Stimulated activated CD4-positive, alpha-beta T cell treated with anti-CD3 and anti-CD28 coated beads, Interleukin-4, amount 100 ng/mL, for 1 hour (primary cell): ENCODE measurements at places on chromosomes 11 and 22.

- DNase-seq = no peak
Measured at GRCh38 chr11:15500643-15501042, 385.9 kb downstream of the INSC start.

DNA sequence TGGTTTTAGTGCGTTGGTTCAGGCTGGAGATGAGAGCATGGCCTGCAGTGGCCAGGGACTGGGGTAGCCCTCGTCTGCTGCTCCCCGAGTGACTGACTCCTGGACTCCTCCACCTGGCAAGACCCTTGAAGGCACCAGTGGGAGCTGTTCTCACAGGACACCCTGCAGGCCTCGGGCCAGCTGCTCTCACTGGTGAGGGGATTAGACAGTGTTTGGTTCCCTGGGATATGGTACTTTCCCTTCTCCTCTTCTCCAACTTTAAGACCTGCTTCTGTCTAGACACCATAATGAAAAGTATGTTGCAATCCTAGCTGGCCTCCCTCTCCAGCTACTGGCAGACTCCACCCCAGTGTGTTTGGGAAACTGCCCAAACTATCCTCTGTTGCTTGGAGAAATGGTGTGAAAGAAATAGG is 168.8 kb upstream of the CADM1 start:
- DNase-seq = no peak

- no peak for DNase-seq
Measured at GRCh38 chr22:49081261-49081666, 746.4 kb downstream of the BRD1 start.

DNA sequence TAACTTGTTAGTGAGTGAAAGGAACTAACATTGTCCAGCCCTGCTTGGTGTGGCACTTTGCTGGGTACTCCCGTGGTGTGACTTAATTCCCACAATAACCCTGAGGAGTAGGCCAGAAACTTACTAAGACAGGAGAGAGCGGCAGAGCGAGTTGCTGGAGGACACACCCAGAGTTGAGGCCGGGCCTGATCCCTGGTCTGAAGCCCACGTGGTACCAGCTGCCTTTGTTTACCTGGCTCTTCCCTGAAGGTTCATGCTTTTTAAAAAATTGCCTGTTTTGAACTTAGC is 594 bp downstream of the MPST start:
- no peak for DNase-seq

DNA sequence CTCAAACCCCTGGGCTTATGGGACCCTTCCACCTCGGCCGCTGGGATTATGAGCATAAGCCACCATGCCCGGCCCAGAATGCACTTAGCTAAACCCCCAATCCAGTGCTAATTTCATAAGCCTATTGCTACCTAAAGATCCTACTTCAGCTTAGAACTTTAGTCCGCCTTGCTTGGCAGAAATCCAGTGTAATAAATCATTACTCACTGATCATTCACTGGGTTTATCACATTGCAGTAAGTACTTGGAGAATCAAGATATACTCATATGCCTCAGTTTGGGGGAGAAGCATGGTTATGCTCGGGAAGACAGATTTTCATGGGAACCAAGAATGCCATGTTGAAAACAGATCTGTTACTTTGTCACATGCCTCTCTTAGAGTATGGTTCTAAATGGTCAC is 3.8 kb upstream of the TBRG1 start:
- DNase-seq = no peak

GRCh38 chr11:10351435-10351764 is 46.5 kb downstream of the ADM start:
- DNase-seq = no peak

DNA sequence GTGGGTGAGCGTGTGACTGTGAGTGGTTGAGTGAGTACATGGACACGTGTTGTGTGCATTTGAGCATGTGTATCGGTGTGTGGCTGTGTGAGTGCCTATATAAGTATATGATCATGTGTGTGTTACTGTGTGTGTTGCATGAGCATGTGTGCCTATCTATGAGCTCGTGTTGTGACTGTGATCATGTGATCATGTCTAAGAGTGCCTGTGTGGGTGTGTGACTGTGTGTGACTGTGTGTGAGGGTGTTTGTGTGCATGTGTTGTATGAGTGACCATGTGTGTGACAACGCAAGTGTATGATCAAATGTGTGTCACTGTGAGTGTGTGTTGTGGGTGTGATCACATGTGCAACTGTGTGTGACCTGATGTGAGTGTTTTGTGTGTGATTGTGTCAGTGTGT is 88.8 kb downstream of the UBASH3B start:
- no peak for DNase-seq

DNA sequence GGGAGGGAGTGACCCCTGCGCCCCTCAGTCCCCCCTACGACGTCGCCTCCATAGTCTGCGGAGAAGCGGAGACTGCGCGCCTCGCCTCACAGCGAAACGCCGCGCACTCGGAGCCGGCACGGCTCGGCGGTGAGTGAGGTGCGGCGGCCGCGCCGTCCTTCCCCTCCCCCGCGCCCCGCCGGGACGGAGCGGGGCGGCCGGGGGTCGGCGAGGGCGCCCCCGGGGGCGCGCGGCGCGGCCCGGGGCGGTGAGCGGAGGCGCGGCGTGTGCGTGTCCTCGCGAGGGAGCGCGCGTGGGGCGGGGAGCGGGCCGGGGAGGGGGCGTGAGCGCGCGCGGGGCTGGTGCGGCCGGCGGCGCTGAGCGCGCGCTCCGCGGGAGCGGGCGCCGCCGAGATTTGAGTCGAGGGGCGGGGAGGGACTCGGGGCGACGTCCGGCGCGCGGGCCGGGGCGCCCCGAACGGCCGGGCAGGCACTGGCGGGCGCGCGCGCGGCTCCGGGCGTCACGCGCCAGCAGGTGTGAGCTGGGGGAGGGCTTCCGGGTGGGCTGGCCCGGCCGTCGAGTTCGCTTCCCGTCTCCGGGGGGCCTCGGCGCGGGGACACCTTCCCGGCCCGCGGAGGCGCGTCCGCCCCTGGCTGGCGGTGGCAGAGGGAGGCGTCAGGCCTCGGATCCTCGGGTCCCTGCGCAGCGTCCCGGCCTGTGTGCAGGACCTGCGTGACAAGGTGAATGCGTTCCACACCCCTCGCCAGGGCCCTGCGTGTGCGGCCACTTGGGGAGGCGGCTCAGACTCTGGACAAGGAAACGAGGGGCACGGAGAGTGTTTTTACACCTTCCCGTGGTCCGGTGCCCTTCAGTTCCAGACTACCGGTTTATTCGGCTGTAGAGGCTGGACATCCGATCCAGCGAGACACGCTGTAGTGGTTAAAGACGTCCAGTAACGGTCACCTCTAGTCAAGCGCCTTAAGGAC is 50.4 kb downstream of the FAM83F start:
- peak; percentile 73 for DNase-seq

- peak; percentile 21 for DNase-seq
Measured at GRCh38 chr11:68889948-68890446, 13.6 kb downstream of the MRPL21 start.

GRCh38 chr22:46446799-46447198 is 90.6 kb downstream of the CELSR1 start:
- DNase-seq = no peak

- no peak for DNase-seq
Measured at GRCh38 chr22:43689356-43689755, 122.7 kb downstream of the EFCAB6 start.

- no peak for DNase-seq
Measured at GRCh38 chr11:70579316-70579955, 181.1 kb downstream of the CTTN start.

DNA sequence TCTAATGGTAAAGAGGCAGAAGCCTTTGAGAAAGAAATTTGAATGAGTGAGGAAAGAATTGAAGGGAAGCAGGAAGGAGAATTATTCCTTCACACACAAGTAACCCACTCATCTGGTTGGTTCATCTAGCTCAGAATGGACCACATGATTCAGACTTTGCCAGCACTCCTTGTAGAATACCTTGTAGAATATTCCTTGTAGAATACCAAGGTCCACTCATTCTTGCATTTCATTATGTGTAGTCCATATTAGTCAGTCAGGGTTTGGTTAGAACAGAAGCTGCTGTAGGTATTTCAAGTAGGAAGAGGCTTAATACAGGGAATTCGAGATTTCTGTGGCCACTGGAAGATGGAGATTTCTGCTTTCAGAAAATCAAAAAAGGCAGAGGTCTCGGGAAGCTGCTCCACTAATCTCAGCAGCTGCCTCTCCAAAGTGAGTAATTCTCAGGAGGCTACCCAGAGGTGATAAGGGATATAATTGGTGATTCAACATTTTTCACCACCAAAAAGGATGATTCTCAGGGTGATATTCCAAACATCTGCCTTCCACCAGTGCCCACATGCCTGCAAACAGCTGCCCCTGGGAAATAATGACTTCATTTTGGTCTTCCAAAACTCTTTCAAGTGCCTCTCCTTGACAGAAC is 329.1 kb downstream of the TMEM135 start:
- no peak for DNase-seq

- DNase-seq = no peak
Measured at GRCh38 chr11:13495929-13496328, at the start of gene PTH. PTH (minus strand) TSS chr11:13495997; CDS start chr11:13492855, 3,142 bp downstream.

GRCh38 chr11:64850979-64851567 is 6.6 kb upstream of the CDC42BPG start:
- peak; percentile 60 for DNase-seq

GRCh38 chr11:118610225-118610772 is 2.9 kb downstream of the PHLDB1 start:
- peak; percentile 23 for DNase-seq

GRCh38 chr11:69055598-69056516 is 7.1 kb downstream of the TPCN2 start:
- DNase-seq = no peak

DNA sequence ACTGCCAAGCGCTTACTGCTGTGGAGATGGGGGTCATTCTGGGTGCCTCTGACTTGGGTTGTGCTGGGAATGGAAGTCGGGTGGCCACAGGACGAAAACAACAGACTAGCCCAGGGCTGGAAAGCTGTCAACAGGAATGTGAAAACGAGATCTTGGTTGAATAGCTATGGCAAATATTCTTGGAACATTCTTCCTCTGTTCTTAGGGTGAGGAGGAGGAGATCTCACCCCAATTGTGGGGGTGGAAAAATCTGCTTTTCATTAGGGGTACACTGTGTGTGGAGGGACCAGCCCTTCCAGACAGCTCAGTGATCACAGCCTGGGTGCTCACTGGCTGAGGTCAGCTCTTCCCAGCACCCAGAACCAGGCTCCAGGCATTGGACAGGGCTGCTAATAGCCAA is 52.0 kb upstream of the PRSS23 start:
- DNase-seq = no peak

- no peak for DNase-seq
Measured at GRCh38 chr11:62592989-62593421, 1.7 kb upstream of the TUT1 start.

- no peak for DNase-seq
Measured at GRCh38 chr11:75013051-75013450, 24.3 kb downstream of the NEU3 start.

- no peak for DNase-seq
Measured at GRCh38 chr11:44809283-44809682, 82.5 kb downstream of the TSPAN18 start.

DNA sequence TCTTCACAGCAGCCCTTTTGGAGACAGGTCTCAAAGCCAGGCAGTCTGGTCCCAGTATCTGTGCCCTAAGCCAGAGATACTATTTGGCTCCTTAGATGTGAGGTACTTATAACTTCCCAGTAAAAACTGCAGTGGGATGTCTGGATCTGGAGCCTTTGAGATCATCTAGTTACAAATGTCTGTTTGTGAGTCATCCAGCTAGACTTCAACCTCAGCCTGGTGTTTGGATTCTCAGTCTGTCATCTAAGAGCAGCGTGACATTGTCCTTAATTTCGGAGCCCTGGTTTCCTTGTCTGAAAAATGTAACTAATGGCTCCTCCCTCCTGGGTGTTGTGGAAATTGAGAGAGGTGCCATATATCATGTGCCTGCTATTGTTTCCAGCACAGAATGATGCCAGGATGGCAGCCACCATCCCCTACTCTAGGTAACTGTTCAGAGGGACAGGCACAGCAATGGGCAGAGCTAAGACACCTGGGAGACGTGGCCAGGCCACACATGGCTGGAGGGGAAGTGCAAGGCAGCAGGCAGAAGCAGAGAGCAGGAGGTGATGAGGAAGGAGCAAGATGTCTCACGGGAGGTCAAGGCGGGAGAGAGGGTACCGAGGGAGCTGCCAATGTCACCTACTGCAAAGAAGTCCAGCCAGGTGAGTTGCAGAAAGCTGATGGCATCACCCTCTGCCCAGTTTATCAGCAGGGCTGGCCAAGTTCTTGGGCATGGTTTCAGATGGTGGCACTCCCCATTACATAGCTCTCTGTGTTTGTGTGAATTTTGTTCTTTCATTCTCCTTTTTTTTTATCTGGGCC is 20.6 kb upstream of the ST3GAL4 start:
- DNase-seq = no peak

DNA sequence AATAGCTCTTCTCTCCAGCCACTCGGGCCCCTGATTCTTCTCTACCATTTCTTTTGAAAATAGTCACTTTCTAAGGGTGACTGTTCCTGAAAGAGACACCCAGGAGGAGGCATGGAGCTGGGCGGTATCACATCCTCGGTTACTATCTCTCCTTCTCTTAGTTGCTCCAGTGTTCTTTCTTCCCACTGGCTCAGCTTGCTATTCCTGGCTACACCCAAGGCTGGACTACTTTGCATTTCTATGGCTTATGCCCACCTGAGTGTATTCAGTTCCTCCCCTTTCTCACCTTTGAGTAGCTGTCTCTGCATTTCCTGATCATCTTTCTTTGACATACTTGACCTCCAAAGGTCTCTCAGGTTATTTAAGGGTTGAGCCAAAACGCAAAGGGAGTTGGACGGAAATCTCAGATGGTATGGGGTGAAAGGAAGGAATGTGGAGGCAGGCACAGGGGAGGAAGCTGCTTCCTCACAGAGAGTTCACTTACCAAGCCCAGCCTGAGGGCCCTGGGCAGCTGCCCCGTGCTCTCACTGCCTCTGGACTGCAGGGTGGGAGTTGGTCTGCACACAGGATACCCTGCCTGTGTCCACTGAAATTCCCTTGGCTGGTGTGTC is 155.7 kb downstream of the SNX19 start:
- no peak for DNase-seq

DNA sequence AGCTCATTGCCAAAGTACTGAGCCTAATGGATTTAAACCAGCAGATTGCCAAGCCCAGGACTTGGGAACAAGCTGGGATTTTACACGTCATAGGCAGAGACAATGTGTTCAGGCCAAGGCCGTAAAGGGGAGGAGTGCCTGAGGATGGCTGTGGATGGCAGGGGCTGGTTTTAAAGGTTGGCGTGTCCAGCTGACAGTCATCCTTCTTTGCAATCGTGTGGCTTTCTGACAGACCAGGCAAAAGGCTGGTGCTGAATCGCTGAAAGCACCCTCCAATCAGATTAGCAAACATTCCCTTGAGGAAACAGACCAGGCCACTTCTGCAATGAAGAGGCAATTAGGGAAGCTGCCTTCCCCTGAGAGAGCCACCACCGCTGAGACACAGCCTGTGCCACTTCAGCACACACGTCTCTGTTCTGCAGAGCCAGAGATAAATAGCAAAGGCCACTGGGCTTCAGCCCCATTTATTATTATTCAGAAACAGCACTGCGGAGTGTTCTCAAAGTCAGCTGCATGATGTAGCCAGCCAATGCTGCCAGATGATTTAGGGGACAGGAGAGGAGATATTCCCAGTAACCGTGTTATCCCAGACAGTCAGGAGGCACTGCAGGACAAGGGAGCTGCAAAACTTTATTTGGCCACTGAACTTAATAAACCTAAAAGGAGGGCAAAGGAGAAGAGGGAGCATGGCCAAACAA is 54.2 kb upstream of the CSNK2A3 start:
- DNase-seq = no peak

- DNase-seq = no peak
Measured at GRCh38 chr11:129239207-129239606, 47.1 kb upstream of the ARHGAP32 start.

- DNase-seq = no peak
Measured at GRCh38 chr11:95985174-95985808, 61.4 kb upstream of the MTMR2 start.

GRCh38 chr11:65036931-65037330 is 4.1 kb upstream of the SAC3D1 start:
- DNase-seq = no peak
